ENCODE measurements at places on chromosomes 3 and 15.

GRCh38 chr3:13841141-13841540, 38.7 kb downstream of the WNT7A start:
- DNase-seq: no peak

DNA sequence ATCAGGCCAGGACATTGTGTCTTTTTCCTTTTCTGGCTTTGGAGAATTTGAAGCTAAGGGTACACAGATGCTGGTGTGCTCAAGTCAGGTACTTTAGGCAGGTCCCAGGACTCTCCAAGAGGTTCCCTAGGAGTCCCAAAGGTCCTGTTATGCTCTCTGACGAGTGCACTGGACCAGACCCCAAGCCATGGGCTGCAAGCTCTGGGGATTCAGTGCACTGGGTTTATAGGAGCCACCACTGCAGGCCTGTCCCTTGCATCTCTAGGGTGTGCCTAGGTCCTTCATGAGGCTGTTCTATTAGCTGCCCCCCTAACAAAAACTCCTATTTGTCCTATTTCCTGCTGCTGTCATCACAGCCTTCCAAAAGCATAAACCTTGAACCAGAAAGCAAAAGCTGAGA, 31.9 kb upstream of the BFSP2 start:
- DNase-seq: no peak

GRCh38 chr3:19576343-19576742, 357.7 kb downstream of the EFHB start:
- no peak for DNase-seq

DNA sequence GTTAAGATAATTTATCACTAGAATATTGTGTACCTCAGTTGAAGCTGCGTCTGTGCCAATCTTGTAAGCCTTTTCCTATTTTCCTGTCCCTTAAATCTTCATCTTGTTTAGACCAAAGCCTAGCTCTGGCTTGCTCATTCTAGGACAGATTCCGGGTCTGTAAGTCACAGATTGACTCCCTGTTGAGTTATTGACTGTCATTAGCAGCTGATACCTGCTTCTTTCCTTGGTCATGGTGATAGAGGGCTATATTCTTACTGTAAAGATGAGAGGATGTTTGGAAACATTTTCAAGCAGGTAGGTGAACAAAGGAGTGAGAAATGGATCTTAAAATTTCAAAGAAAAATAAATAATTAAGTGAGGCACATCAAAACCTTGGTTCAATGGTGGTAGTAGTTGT, 200.2 kb downstream of the KCNH8 start:
- DNase-seq: no peak

GRCh38 chr3:164851905-164852304, 226.4 kb downstream of the SI start:
- no peak for DNase-seq

- DNase-seq: no peak
Measured at GRCh38 chr15:77418391-77418965, 1.4 kb downstream of the PEAK1 start.

DNA sequence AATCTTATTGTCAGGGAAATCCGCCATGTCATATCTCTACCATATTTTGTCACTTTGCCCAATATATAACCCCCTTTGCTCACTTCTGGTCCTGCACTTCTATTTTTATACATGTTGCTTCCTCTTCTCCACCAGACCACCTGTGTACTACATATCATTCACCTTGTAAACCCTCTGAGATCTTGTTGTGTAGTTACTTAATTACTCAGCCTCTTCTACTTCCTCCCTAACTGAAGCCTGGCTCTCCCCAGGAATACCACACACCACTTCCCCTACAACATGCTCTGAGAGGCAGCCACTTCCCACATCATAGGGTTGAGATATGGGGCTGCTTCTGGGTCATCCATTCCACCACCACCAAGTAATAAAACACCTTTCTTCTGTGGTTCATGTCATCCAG, 10.0 kb downstream of the HEXA start:
- DNase-seq: no peak

DNA sequence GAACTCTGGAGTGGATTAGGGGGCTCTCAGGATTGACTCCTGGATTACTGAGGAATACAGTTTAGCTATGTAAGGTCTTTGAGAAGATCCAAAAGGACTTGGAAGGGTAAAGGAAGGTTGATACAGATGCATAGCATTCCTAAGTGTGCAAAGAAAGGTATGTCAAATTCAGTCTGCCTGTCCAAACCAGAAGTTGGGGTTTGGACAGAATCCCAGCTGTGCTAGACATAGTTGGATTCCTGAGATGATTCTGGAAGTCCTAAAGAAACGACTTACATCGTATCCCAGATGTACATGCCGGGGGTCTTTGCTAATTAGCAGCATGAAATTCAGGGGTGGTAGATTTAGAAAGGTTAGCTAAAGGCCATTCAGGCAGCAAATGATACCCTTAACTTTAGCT, 97.7 kb upstream of the TSPAN3 start:
- no peak for DNase-seq

- no peak for DNase-seq
Measured at GRCh38 chr3:94179059-94179458, 116.2 kb downstream of the NSUN3 start.
